Amniotic stem cell (primary cell): ENCODE measurements at places on chromosomes 3 and 15.

DNA sequence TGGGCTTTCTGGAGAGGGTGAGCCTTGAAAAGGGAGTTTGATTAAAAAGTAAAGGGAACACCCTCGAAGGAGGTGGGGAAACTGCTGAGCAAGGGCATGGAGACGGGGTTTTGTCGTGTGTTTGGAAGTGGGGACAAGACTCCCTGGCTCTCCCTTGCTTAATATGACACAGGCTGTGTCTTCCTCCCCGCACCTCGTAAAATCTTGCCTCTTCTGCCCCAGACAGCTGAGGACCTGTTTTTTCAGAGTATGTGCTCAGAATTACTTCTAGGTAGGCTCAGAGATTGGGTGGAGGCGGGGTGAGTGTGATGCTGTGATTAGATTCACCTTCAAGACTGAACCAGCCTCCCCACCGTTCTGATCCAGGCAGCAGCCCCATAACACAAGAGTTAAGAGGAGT, 244.4 kb upstream of the TLE3 start:
- DNase-seq = no peak

- DNase-seq = no peak
Observed at GRCh38 chr15:48644827-48645557, 517 bp downstream of the FBN1 start.

DNA sequence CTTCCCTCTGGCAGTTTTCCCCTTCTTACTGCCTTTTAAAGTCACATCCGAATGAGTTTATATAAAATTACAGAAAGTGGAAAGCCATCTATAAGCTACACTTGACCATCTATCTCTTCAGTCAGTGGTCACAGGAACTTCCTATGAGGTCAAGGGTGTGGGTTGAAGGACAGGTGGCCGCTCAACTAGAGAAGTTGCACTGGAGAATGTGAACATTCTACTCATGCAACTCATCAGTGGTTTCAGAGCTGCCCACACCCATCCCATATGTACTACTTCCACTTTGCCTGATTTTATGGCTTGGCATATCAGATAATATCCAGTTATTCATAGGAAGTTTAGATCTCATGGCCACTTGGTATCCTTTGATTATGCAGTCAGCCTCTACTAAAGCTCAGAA, 57.4 kb upstream of the TMEM158 start:
- DNase-seq = no peak

GRCh38 chr3:123236902-123237301, 35.2 kb downstream of the SEC22A start:
- no peak for DNase-seq

DNA sequence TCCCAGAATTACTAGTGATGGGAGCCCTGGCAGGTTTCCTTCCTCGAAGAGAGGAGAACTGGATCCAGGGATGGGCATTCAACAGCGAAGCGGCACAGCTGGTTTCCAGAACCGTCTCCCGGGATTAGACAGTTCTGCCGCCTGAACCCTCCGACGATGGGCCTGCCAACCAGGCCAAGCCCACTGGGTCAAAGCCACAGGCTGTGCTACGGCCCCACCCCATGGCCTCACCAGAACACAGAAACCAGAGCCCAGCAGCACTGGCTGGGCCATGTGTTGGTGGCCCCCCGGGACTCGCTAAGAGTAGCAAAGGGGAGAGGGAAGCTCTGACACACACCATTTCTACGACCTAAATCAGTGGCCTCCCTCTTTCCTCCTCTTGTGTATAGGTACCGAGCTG, 2.2 kb downstream of the C15orf62 start:
- no peak for DNase-seq

DNA sequence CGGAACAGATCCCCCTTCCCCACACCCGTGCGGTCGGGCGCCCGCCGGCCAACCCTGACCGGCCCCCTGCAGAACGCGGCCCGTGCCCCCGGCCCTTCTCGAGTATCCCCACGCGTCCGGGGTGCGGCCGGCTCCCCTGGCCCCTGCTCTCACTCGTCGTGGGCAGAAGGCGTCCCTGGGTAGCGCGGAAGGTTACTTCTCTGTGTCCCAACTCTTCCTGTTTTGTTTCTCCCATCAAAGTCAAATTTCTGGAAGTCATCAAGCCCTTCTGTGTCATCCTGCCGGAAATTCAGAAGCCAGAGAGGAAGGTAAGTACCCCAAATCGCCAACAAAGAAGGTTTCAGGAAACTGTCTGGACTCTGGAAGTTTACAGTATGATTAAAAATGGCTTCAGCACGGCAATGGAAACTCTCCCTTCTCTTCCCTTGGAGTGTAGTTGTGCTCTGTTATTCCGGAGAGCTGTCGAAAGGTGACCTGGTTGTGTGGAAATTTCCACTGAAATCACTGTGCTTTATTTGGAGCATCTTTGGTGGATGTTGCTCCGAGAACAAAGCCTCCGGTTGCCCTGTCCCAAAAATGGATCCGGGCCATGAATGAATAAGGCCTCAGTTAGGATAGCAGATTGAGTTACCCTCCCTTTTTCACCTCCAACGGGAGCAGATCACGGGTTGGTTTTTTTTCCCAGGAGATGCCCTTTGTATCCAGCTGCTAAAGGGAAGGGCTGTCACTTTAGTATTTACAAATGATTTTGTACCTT, 536 bp downstream of the SEC61A1 start:
- DNase-seq = no peak

- DNase-seq = no peak
Observed at GRCh38 chr15:58224068-58224467, 85.9 kb downstream of the AQP9 start.

GRCh38 chr15:76973362-76973743, 21.6 kb upstream of the PSTPIP1 start:
- no peak for DNase-seq

DNA sequence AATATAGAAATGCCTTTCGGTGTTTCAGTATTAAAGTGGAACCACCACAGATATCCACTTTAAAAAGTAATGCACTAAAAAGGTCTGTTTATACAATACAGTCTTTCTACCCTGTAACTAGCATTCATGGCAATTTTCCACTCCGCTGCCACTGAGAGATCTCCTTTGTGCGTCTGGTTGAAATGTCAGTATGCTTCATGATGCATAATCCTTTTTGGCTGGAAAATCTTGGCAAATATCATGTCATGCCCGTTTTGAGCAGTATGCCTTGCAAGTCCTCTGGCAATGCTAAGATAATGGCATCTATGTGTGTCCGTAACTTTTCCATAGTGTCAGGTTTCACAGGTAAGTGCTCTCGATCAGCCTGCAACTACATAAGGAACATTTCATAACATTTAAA, 30.8 kb upstream of the ARF4 start:
- no peak for DNase-seq

DNA sequence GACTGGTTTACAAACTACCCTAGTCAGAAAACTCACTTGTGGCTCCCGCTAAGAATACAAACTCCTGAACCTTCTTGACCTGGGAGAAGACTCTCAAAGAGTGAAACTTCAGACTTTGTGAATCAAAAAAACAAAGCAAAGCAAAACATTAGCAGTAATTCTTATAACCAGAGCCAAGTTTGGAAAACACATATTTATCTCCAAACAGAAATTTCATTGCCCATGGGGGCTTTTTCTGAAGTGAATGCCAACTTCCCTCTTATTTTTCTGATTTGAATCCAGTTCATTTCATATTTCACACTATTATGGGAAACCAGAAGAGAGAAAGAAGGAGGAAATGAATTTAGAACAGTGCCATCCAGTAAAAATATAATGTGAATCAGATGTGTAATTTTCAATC, 55.7 kb upstream of the ZNF385D start:
- DNase-seq = no peak

DNA sequence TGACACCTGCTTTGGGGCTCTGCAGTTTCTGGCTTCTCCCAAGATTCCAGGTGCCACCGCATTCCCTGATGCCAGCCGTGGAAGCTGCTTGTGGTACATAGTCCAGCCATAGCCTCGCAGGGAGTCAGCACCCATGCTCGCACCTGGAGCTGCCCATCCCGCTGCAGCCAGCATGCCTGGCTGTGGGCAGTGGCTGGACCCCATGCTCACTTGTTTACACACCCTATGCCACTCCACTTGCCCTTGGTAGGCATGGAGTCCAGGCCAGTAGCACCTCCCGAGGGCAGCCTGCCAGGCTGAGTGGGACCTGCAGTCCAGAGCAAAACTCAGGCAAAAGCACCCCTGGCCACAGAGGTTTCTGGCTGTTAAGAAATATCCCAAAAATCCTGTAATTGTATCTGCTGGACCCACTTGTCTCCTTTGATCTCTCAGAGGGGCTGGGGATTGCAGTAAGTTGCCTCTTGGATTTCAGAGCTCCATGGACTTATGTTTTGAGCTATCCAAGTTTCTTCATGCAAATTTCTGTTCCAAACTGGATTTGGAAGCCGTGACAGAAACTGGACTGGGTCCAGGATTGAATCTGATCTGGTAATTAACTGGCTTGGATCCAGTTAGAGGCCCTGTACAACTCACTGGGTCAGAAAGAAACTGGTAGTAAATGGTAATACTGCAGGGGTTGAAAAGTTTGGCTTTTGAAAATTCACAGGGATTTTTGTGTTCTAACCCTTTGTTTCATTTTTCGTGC, 149.3 kb downstream of the FMN1 start:
- DNase-seq = no peak

DNA sequence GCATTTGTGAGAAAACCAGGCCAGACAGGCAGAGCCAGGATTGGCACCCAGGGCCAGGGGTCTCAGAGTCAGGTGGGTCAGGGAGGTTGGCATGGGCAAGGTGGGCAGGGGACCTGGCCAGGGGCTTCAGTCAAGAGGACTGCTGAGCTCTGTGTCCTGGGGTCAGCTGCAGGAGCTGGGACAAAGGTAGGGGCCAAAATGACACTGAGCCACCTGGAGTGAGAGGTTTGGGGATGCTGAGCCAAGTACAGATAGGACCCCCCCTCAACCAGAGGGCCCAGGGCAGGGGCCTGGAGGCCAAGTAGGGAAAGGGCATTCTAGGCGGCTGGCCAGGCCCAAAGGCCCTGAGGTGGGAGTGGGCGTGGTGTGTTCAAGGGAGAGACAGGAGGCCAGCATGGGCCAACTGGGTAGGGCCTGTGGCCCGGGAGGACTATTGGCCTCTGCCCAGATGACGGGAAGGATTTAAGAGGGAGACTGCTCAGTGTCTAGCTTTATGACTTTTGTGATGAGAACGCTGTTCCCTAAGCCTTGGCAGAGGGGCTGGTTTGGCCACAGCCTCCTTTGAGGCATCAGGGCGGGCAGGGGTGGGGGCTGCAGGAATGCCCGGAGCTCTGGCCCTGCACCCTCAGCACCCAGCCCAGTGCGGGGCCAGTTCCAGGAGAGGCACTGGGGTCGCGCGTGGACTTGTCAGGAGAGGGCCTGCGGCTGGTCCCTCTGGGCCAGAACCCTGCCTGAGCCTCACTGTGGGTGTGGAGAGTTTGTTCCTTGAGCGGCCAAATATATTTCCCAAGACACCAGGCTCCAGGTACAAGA, 3.1 kb downstream of the CFAP100 start:
- no peak for DNase-seq

DNA sequence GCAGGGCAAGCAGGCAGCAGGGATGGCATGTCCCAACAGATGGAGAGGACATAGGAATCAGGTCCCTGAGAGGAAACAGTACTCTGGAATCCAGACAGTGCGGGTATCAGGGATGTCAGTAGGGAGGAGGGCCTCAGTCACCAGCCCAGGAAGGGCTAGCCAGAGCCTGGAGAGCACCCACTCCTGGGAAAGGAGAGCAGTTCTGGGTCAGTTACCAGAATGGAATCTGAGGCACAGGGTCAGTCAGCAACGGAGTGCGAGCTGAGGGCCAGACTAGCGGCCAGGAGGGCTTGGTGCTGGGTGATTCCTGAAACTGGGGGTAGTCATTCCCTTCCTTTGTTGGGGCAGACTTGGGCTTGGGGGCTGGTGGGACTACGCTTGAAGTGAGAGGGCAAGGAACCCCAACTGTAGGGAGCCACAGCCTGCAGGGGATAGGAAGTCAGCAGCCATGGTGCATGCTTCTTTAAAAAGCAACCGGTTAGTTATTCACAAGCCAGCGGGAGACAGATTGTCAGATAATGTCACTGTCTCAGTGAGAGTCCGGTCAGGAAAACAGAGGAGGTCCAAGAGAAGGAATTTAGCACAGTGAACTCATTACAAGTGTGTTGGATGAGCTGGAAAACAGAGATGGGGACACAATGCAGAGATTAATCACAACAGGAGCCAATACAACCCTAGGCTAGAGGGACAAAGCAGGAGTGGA, 27.9 kb downstream of the PLA1A start:
- no peak for DNase-seq

- DNase-seq = no peak
Observed at GRCh38 chr15:64464276-64465005, 4.1 kb downstream of the ZNF609 start.

- DNase-seq = no peak
Observed at GRCh38 chr15:100860829-100861510, 18.7 kb upstream of the ALDH1A3 start.

DNA sequence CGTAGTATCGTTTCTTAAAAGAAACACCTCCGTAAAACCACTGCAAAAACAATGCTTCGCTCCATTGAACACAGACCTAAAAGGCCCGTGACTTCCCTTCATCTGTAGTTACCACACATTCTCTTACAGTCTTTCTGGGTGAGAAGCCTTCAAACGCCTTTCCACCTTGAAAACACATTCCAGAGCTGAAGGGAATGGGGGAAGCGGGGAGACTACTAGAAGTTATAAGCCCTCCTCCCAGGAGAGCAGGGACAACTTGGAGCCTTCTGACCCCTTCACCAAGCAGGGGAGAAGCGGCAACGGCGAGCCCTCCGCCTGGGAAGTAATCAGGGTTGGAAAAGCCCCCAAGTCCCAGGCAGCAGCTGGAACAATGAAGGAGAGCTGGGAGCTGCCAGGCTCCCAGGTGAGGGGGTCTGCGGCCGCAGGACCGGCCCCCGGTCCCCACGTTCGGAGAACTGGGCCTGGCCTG, 461 bp downstream of the SECISBP2L start:
- no peak for DNase-seq

- DNase-seq = no peak
Observed at GRCh38 chr3:27494784-27495183, 10.6 kb upstream of the SLC4A7 start.

DNA sequence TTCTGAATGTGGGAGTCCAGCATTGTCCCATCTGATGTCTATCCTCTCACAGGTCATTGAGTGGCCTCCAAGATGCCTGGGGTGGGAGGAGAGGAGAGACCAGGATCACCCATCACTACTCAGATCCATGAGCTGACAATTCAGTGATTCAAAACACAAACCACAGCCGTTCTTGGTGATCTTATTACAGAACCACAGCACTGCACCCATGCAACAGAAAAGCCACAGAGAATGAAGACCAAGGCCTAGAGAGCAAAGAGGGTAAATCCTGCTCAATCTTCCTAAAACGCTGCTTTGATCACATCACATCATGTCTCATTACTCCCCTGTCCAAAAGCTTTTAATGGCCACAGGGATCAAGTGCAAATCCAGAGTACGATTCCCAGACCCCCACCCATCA, 23.5 kb downstream of the ANP32A start:
- DNase-seq = no peak

- DNase-seq = no peak
Observed at GRCh38 chr3:144583871-144584270, 612.2 kb downstream of the DIPK2A start.

- DNase-seq = no peak
Observed at GRCh38 chr3:32180141-32180784, 58.2 kb upstream of the CMTM8 start.

- DNase-seq = no peak
Observed at GRCh38 chr3:193731656-193732055, 138.6 kb downstream of the OPA1 start.

GRCh38 chr3:15512166-15512565, 9.3 kb downstream of the COLQ start:
- DNase-seq = no peak
